ENCODE measurements at places on chromosomes 7 and 10.

DNA sequence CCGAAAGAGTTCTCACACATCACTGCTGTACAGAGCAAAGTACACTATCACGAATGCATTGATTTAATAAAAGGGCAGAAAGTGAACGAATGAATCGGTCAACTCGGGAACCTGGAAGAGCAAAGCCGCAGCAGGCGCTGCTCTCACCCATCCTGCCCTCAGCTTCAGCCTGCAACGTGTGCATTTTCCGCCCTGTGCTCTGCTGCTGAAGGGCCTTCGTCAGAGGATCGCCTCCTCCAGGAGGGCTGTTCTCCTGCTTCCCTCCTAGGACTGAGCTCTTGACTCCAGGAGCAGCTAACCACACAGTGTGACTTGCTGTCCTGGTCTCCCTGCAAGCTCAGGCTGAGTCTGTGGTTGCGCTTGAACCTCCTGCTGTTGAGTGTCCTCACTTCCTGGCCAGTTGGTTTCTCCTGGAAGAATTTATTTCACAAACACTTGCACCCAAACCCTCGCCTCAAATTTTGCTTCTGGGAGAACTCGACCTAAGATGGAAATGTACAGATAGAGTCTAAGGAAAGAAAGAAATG is 473.0 kb upstream of the KLF6 start:
- DNase-seq = no peak

DNA sequence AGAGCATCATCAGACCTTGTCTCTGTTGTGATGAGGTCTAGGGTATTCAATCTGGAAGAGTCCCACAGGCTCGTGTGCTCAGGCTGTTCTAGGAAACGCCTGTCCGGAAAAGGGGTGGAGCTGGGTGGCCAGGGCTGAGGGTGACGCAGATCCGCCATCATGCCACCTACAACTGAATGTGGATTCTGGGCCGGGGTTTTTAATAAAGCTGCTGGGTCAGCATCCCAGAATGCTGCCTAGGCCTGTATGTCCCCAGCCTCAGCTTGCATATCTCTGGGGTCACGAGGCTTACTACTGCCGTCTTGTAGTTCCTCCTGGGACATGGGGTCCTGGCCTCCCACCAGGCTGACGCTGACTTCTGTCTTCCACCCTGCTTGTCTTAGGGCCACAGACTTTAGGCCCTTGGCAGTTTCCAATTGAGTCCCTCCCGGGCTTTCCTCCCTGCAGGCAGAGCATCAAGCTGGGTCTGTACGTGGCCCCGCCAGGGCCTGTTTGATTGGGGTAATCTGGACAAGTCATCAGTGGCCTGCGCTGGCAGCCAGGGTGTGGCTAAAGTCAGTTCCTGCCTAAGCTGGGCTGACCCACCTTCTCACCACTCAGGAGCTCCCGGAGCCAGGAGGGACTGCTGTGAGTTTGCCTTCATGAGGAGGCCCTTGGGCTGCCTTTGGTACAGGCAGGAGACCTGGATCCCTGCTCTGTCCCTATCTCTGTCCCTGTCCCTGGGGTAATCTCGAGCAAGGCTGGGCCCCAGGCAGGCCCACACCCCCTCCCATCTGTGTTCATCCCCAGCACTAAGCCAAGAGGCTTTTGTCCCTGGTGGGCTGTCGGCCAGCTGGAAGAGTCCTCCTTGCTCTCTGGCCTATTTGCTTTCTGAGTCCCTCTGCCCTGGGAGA is 79.9 kb downstream of the ZMIZ1 start:
- no peak for DNase-seq

DNA sequence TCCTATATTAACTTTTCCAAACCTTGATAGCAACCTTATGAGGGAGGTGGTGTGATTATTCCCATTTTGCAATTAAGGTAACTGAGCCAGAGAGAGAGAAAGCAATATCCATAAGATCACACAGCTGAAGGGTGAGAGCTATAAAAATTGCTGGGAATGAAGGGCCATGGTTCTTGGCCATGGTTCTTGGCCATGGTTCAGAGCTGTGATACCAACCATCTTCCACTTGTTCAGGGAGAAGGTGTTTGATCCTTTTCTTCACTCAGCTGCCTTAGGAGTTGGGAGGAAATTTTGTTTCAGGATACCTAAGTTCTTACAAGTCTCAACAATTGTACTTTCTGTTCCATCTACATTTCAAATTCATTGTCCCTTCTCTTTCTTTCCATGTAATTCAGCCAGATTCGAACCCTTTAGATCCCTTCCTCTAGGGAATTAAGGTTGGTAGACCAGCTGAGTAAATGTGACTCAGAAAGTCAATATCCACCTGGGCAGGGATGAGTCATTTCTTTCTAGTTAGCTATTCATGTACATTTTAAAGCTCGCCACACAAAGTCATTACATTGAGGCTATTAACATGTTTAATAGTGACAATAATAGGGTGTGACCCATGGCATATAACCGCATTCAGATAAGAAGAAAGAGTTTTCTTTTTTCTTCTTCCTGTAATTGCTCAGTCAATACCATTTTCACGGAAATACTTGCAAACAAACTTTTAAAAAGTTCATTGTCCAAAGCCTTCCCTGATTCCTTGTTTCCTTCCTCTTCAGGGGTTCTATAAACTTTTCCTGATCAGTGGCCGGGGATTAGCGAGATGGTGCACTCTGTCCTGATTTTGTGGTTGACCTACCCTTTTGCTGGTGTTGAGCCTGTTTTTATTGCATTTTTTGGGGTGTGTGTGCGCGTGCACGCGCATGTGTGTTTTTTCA is 143.4 kb downstream of the TCF7L2 start:
- DNase-seq = no peak

DNA sequence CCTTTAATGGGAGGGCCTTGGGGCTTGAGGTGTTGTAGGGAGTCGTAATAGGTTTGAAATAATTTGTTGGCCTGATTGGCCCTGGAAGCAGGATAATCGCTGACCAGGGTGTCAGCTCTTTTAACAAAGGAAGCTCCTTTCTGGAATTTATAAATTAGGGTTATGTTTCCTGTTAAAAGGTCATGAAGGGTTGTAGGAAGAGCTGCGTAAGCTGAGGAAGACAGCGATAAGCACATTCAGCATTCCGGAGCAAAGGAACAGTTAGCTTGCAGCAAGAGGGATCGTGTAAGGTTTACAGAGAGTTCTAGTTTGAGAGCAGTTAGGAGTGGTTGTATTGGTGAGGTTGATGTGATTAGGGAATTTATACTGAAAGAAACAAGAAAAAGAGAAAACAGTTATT is 21.3 kb downstream of the CPA4 start:
- no peak for DNase-seq

- DNase-seq = no peak
These were observed 178.7 kb upstream of the GDF10 start for GRCh38 chr10:47121336-47121735.

DNA sequence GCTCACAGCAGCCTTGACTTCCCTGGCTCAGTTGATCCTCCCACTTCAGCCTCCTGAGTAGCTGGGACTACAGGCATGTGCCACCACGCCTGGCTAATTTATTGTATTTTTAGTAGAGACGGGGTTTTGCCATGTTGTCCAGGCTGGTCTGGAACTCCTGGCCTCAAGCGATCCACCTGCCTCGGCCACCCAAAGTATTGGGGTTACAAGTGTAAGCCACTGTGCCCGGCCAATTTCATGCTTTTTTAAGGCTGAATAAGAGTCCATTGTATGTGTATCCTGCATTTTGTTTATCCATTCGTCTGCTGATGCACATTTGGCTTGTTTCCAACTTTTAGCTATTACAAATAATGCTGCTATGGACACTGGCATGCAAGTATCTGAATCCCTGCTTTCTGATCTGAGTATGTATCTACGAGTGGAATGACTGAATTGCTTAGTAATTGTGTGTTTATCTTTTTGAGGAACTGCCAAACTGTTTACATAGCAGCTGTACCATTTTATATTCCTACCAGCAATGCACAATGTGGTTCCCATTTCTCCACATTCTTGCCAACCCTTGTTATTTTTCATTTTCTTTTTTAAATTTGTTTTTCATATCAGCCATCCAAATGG is 37.3 kb upstream of the TPST1 start:
- DNase-seq = no peak

- DNase-seq = no peak
These were observed 67.1 kb downstream of the AGMO start for GRCh38 chr7:15494711-15495110.

DNA sequence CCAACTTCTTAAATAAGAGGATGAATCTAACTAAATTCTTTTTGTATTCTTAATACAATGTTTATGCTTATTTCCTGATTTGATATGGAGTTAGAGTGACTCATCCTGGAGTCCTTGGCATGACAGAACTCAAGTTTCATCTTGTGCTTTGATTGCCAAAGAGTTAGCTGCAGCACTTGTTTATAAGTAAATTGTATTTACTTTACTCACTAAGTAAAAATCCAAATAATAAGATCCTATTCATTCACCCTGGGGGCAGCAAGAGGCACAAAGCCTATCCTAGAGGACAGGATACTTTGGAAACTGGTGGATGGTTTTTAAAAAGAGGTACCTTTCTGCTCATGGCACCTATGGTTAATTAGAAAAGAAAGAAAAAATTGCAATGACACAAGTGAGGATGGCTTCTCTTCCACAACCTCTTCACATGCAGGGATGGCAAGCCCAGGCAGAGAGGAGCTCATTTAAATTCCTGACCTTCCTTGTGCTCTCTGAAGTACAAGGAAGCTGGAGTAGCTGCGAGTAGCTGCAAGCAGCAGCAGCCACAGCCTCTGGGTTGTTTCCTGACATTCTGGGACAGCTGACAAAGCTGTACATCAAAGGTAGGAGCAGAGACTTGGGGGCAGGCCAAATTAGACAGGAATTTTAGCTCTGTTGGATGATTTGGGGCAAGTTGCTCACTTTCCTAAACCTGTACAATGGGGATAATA is 28.5 kb upstream of the CROT start:
- DNase-seq = no peak

GRCh38 chr7:44380831-44381493 is 55.6 kb upstream of the CAMK2B start:
- no peak for DNase-seq

GRCh38 chr7:26406433-26406832 is 114.8 kb downstream of the SNX10 start:
- DNase-seq = no peak

DNA sequence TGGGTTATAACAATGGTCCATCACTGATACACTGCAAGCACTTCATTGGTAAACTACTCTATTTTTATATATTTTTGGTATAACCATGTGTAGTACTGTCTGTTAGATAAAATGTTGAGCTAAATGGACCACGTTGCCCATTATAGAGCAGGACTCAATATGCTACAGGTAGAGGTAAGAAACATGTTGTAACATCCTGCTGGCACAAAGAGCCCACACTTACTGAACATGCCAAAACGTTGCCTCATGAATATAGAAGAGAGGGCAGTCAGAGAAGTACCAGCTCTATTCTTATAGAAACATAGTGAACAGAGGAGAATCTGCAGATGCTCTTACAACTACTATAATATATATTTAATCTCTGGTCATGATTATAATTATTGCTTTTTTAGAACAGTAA is 18.4 kb upstream of the MET start:
- DNase-seq = no peak

- DNase-seq = no peak
These were observed 180.3 kb upstream of the SHH start for GRCh38 chr7:155992538-155992937.

DNA sequence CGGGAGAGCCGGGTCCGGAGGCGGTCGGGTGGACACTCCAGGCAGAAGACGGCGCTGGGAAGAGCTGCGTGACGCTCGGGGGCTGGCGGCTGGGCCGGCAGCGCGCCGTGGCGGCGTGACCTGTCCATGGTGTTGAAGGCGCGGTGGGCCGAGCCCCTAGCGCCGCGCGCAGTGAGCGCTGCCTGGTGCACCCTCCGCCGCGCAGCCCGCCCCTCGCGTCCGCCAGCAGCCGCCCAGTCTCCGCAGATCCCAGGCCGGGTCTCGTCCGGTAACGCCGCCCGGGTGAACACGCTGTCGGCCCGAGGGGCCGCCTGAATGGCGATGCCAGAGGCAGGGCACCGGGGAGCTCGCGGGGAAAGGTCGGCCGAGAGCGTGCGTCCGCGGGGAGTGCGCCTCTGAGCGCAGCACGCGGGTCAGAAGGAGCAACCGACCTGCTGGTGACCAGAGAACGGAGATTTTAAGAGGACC is 657 bp upstream of the TMEM178B start:
- peak; percentile 75 for DNase-seq

DNA sequence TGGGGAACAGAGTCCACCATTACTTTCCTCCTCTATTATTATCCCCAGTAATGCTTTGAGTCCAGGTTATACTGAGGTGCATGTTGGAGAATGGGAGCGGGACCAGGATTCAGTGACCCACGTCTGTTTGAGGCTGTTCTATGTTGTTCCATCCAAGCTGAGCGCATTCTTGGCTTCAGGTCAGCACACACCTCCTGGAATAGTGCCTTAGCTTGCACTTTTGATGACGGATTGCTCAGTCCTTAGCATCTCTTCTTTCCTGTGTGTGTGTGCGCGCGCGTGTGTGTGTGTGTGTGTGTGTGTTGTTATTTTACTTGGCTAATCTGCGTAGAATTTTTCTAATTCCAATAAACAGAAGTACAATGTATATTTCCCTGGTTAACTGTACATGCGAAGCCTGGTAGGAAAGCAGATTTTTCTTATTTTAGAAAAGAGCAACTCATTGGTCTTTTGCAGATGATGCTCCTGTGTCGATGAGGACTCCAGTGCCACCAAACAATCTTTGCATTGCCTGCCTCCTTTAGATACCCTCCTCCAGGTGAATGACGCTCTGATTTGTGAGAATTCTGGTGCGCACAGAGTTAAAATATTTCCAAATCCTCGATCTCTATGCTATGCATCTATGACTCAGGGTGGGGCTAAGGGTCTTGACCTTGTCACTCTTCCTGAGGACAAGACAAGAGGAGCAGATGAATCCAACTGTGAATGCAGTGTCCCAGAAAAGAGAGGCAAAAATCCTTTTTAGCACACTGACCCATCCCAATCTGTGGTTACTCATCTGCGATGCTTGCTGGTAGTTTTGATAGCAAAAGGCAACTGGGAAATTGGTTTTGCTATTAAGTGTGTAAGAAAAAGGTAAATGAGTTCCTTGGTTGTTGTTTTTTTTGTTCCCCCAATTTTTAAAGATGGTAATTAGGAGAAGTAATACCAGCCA is 13.3 kb upstream of the CELF2 start:
- no peak for DNase-seq

DNA sequence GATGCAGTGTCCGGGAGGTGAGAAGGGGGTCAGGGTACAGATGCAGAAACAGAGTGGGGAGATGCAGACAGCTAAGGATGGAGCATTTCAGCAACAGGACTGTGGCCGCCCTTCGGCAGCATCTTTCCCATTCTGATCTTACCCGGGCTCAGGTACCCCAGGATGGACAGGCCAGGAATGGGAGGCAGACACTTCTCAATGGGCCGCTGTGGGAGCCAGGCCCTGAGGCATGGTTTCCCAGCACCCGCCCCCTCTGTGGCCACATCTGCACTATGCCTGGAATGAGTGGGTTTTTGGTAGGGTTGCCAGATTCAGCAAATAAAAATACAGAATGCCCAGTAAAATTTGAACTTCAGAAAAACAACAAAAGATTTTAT is 105.2 kb upstream of the CTBP2 start:
- no peak for DNase-seq

DNA sequence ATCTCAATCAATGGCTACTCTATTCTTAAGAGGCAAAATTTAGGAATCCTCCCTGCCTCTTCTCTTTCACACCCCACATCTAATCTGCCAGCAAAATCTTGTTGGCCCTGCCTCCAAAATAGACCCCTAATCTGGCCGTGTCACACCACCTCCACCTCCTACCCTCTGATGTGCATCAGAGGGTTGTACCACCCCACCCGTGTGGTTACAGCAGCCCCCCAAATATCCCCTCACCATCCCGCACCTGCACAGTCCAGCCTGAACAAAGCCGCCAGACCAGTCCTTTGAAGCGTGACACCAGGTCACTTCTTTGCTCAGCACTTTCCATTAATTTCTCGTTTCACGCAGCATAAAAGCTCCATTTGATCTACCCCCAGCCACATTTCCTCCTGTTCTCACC is 776 bp upstream of the XPNPEP1 start:
- DNase-seq = no peak
